Stimulated activated CD4-positive, alpha-beta T cell treated with anti-CD3 and anti-CD28 coated beads, Interleukin-4, amount 100 ng/mL, for 24 hours (primary cell): ENCODE measurements at places on chromosomes 1 and 21.

- DNase-seq = no peak
Observed at GRCh38 chr1:23035823-23036452, 16.7 kb downstream of the KDM1A start.

GRCh38 chr1:202305168-202305567 is 36.6 kb downstream of the UBE2T start:
- DNase-seq = no peak

DNA sequence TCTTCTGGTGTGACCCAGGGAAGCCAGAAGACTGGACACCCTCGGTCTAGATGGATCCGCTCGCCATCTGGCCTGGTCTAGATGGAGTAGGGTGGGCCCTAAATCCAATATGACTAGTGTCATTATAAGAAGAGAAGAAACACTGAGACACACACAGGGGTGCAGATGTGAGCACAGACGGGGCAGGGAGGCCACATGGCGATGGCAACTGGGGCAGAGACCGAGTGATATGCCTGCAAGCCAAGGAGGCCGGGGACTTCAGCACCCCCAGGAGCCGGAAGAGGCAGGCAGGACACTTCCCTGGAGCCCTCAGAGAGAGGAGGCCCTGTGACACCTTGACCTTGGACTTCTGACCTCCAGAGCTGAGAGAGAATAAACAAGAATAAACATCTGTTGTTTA is 5.6 kb upstream of the TFF3 start:
- DNase-seq = no peak

DNA sequence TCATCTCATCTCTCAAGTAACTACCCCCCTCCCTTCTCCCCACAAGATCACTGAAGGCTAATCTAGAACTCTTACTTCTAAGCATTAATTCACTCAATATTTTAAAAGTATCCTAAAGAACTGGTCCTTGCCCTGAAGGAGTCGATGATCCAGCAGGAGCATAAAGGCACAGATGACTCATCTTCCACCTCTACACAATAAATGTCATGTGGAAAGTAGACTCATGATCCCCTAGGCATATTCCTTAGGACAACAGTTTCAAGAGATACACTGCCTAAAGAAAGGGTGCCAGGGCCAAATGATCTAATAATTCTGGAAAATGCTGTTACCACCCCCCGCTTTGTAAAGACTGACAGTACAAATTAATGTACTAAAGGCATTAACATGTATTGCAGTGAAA is 85.8 kb upstream of the DIRAS3 start:
- no peak for DNase-seq

DNA sequence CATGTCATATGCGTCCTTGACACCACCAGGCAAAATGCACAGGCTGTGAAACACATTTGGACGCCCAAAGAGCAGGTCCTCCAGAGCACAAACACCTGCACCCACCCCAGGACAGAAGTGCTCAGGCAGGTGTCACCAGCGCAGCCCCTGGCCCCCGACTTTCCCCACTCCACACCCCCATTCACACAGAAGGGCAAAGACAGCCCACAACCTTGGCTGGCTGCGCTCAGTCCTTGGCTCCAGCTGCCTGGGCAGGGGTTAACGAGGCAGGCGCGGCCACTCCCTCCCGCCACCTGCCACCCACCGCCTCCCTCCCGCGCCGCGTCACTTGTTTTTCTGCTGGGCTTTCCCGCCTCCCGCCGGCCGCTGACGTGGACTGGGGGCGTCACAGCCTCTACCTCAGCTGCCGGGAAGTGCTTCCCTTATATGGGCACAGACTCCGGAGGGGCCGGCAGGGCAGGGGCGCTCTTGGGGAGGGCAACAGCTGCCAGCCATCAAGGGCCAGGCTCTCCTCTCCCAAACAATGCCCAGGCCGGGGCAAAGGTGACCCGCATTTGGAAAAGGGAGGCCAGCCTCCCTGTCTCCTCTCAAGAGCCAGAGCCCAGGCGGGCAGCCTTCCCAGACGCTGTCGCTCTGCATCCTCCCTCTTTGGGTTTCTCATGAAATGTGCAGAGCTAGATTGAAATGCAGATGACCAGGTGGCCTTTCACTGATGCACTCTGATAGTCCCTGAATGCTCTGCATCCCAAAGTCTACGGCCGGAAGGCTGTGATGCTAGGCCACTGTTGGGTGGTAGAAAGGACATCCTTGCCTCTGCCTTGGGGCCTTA is 14.8 kb upstream of the BTG2 start:
- peak; percentile 96 for DNase-seq

DNA sequence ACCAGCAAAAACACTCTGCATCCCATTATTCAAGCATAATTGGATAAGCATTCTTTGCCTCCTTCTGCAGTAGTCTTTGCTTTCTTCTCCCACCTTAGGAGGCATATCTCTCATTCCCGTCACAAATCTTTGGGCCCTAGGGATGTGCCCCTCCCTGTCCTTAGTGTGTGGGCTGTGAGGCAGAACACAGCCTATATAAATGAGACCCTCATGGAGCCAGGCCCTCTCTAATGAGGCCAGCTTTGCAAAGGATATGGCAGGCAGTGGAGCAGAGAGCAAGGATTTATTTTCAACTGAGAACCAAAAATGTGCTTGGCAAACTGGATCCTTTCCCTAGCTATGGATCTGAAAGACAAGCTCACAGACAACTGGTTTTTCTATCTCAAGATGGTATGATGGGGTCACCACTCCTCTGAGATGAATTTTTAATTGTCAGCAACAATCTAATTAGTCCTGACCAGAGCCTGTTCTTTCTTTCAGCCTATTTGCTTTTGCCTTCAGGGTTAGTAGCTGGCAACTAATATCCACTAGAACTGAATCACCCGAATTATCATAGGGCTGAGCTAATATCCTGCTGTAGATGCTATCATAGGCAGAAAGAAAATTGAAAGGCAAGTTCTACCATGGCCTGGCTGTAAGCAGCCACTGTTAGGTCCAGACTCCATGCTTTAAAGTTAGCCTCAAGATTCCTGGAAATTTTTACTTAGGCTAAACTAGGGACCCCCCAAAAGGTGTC is 134.2 kb downstream of the SYT2 start:
- no peak for DNase-seq
